ENCODE measurements at places on chromosomes 2 and 18.

DNA sequence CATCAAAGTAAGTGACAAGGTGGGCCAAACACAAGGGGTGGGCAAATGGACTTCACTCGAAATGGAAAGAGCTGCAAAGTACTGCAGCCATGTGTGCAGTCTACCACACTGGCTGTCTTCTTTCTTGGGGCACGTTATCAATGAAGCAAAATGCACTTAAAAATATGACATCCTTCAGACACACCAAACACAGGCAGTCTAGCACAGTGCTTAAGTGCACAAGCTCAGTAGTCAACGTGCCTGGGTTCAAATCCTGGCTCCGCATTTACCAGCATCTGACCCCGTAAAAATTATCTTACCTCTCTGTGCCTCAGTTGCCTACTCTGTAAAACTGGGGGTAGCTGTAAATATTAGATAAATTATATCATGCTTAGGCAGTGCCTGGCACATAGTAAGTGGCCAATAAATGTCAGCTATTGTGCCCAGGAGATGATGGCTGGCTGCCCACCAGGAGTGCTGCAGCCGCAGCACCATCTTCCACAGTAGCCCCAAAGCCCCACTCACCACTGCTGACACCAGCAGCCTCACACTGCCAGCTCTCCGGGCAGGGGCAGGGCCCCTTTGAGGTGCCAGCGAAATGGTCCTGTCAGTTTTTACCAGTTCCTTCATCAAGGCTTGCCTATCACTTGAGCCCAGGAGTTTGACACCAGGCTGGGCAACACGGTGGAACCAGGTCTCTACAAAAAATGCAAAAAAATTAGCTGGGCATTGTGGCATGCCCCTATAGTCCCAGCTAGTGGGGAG is 121.8 kb upstream of the SLC1A4 start:
- no peak for DNase-seq

- DNase-seq = no peak
Observed at GRCh38 chr2:183998041-183998796, 600.1 kb upstream of the ZNF804A start.

- no peak for DNase-seq
Observed at GRCh38 chr2:65997961-65998360, 437.0 kb upstream of the MEIS1 start.

DNA sequence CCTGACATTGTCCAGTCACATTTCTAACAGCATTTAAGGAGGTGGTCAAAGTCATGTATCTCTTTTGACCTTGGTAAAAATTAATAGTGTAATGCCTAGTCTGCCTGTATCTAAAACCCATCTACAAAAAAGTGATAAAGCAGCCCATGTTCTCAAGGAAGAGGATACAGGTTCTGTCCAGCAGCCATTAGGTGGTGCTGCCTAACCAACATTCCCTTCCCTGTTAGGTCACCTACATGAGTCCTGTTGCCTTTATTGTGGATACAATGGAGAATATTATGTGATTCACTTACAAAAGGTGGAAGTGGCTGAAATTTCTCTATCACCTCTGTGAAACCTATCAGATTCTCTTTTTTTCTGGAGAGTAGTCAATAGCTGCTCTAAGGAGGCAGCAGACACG is 52.5 kb downstream of the AQP4 start:
- no peak for DNase-seq

GRCh38 chr2:180979749-180980105 is 678 bp upstream of the UBE2E3 start:
- no peak for DNase-seq
